OCI-M1 (cell line): ENCODE measurements at places on chromosomes 3 and 15.
A peak's percentile ranks its signal among the peaks of the same experiment; 100 is the strongest.

DNA sequence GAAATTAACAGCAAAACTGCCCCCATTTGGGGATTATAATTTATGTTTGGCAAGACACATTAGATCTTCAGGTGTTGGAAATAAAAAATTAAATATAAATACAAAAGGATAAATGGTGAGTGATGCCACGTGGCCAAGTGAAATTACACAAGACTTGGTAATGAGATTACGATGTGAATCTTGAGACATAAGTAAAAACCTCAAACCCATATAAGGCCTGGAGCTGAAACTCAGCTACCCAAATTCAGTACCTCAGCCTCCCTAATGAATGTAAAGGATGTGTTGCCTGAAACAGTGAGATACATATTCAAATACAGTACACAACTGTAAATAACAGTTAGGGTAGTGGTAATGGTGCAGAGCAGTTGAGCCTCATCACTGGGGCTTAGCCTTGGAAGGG lies 1146.6 kb downstream of the OTOL1 start:
- no peak for DNase-seq

DNA sequence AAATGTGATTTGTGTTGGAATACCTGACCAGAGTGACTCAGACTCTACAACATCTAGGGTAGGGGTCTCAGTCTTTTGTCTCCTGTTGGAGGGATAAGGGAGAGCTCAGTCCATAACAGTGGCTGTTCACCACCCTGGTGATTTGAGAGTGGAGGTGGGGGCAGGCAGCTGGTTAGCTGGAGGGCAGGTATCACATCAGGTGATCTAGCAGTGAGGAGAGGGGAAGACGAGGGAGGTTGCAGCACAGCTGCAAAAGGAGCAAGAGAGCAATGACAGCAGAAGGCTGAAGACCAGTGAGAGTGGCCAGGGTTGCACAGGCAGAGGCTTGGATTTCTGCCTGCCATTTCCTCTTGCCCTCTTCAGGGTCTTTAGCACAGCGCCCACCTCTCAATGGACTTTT lies 38.4 kb downstream of the PLCL2 start:
- no peak for DNase-seq

GRCh38 chr3:182795389-182795782 lies 2.1 kb downstream of the ATP11B start:
- peak; percentile 37 for DNase-seq

GRCh38 chr3:55305696-55306485 lies 181.2 kb downstream of the WNT5A start:
- DNase-seq = no peak

GRCh38 chr15:74403588-74403919 lies 30.2 kb downstream of the SEMA7A start:
- no peak for DNase-seq

GRCh38 chr3:70185661-70186060 lies 126.8 kb downstream of the MDFIC2 start:
- no peak for DNase-seq

- DNase-seq = no peak
Measured at GRCh38 chr15:74545086-74545485, 4.1 kb downstream of the ARID3B start.

- peak; percentile 2 for DNase-seq
Measured at GRCh38 chr3:188673646-188674186, 498.1 kb upstream of the TPRG1 start.

- no peak for DNase-seq
Measured at GRCh38 chr15:75058127-75058905, 34.9 kb downstream of the PPCDC start.

DNA sequence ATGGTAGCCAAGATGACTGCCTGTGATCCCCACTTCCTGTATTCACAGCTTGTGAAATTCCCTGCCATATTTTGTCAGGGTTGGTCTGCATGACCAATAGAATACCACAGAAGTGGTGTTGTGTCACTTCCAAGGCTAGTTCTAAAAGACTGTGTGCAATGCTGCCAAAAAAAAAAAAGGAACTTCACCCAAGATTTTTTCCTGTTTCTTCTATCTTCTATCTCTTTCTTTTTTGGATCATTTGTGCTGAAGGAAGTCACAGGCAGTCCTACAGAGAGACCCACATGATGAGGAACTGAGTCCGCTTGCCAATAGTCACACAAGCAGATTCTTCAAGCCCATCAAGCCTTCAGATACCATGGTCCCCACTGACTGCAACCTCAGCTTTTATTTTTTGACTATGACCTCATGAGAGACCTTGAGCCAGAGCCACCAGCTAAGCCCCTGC lies 18.1 kb upstream of the RAF1 start:
- DNase-seq = peak; percentile 63

- DNase-seq = no peak
Measured at GRCh38 chr3:122589297-122589696, 11.8 kb downstream of the PARP15 start.

DNA sequence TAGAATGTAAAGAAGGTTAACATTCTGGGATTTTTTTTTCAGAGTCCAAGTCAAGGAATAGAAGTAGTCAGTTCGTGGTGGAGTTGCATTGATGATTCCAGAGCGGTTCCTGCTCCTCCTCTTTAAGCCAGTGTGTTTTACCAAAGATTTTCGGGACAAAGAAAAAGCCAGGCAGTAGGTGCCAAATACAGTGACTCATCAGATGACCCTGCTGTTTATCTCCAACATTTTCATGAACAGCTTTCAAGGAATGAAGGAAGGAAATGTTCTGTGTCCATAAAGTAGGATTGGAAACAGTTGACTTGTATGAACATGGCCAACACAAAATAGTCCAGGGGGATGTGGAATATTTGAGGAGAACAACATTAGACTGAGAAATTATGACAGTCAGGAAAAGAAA lies 142.4 kb upstream of the TMC3 start:
- DNase-seq = no peak

- DNase-seq = no peak
Measured at GRCh38 chr3:49501842-49502241, 31.8 kb downstream of the DAG1 start.

DNA sequence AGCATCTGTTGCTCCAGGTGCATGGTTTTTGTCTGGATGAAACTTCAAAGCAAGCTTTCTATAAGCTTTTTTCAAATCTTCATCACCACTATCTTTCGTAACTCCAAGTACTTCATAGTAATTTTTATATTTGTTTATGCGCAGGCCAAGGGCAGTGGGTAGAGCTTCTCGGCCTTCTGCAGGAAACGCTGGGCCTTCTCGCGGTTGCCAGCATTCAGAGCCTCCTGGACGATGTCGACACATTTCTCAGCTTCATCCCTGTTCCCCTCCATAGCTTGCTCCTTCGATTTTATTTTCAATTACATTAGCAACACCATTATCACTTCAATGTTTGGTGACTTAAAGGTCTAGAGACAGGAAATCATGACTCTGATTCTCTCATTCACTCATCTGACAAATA lies 20.2 kb downstream of the DENND4A start:
- no peak for DNase-seq

DNA sequence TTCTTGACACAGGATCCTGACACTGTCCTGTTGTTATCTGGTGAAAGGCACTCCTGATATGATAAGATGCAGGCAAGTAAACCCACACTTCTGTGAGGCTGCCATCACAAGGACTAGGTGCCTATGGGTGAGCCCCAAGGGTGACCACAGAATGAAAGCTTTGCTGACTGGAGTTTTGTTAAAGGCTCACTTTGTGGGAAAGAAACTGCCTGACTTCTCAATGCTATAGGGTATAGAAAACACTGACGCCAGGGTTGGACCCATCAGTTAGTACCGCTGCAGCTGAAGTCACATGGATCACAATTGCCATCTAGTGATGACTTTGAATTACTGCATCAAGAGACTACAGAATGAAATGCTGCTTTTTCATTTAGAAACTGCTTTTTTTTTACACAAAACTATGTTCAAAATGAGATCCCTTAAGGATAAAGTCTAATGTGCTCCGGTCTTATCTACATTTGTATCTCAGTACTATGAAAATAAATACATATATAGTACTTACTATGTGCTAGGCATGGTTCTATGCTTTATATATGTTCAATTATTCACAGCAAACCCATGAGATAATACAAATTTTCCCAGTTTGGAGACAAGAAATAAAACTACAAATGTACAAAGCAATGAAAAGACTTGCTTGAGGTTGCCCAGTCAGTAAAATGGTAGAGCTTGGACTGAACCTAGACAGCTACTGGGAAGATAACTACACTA lies 64.2 kb upstream of the CMSS1 start:
- DNase-seq = peak; percentile 73

DNA sequence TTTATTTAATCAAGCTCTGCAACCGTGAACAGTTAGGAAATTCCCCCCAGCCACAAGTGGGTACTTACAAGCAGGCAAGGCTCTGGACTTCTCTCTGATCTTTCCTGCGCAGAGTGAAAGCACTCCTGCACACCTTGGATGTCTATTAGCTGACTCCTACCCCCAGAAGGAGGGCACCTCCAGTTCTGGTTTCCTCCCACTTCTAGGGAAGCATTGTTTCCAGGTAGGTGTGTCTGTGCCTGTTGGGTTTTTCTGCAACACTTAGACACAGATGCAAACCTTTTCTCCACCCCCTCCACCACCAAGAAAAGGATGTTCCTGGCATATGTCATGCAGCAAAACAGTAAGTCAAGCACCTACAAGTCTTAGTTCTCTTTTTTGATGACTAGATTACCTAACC lies at the start of gene ZBED2:
Gene ZBED2 (minus strand): TSS at position 115 of the 400 bp plus-strand sequence. CDS start 1,145 bp downstream, outside the sequence.
- DNase-seq = no peak

DNA sequence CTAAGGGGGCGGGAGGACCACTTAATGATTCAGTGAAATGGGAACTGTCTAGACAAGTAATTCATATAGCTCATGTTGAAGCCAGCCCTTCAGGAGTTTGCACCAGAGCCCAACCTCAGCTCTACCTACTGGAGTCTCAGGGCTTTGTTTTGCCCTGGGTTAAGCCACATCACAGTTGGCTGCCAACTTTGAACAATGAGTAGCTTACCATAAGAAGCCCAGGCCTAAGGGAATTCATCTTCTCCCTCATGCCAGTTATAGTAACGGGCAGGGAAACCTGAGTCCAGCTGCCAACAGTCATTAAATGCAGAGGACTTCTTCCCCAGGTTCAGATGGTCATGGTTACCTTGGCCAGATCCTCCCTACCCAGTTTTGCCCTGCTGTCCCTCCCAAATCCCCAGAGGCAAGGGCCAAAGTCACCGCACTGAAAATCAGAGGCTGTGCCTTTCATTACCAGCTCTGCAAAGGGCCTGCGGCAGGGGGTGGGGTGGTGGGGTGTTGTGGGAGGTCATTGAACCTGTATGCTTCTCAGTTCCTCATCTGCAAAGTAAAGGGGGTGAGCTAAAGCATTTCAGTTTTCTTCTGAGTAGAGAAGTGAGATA lies 302.2 kb upstream of the NR2E3 start:
- DNase-seq = no peak

GRCh38 chr15:89442671-89443307 lies 53.6 kb downstream of the RHCG start:
- DNase-seq = peak; percentile 77

DNA sequence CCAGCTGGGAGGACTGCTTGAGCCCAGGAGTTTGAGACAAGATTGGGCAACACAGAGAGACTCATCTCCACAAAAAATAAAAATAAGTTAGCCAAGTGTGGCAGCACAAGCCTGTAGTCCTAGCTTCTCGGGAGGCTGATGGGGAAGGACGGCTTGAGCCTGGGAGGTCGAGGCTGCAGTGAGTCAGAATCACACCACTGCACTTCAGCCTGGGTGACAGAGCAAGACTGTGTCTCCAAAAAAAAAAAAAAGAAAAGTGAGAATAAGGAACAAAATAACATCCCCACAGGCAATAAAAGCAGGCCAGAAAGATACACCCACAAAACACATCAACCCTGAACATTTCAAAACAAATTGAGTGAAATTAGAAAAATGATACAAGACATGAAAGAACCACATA lies 48.7 kb upstream of the OCA2 start:
- DNase-seq = no peak

GRCh38 chr3:42149975-42150374 lies 58.8 kb downstream of the TRAK1 start:
- no peak for DNase-seq

- peak; percentile 9 for DNase-seq
Measured at GRCh38 chr3:171192176-171192854, 165.8 kb upstream of the SLC2A2 start.

GRCh38 chr15:49055630-49056029 lies 9.4 kb upstream of the SECISBP2L start:
- DNase-seq = no peak

DNA sequence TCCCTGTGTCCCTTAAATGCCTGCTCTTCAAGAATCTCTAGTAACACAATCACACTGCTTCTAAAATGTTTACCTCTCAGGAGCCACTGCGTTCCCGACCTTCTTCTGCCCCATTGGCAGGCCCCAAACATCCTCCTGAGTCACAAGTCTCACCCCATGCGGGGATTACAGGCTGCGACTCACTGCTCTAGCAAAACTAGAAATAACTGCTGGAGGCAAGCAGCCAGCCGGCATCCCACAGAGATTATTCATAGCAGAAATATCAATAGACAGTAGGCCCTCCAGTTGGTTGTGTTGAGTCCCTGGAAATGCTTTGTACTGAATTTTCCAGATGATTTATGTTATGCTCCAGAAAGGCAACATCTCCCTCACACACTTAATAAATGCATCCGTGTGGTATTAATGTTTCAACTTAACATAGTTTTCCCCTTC lies 64.8 kb downstream of the RFTN1 start:
- DNase-seq = no peak

- DNase-seq = no peak
Measured at GRCh38 chr3:129618901-129619671, 12.6 kb upstream of the PLXND1 start.

DNA sequence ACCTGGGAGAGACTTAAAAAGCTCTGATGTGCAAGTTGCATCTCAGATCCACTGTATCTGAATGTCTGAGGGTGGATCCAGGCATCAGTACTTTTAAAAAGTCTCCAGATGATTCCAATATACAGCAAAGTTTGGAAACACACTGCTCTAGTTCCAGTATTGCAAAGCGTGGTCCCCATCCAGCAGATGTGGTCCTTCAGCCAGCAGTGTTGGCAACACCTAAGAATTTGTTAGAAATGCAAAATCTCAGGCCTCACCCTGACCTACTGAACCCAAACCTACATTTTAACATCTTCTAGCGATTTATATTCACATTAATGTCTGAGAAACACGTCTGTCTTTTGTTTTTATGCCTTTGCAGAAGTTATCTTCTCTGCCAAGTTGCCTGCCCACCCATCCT lies 32.2 kb upstream of the SGO1 start:
- DNase-seq = no peak

DNA sequence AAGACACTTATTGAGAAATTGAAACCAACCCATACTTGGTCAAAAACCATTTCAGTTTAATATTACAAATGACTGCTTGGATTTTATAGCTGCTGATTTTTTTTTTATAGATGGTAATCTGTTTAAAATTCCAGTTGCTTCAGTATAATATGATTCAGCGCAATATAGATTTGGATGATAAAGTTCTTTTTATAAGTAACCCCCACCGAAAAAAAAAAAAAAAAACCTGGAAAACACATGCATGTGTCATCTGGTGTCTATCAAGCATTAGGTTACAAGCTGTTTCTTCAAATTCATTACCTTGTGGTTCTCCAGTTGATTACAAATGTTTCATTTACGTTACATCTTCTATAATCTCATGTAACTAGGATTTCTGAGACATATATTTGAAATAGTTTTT lies 356.6 kb upstream of the ROBO2 start:
- no peak for DNase-seq
